ENCODE measurements at places on chromosomes 5 and 9.
A peak's percentile ranks its signal among the peaks of the same experiment; 100 is the strongest.

GRCh38 chr9:111516061-111516465 lies 8.9 kb upstream of the ZNF483 start:
- no peak for DNase-seq

- DNase-seq: no peak
Measured at GRCh38 chr9:110748251-110748893, 79.8 kb downstream of the MUSK start.

DNA sequence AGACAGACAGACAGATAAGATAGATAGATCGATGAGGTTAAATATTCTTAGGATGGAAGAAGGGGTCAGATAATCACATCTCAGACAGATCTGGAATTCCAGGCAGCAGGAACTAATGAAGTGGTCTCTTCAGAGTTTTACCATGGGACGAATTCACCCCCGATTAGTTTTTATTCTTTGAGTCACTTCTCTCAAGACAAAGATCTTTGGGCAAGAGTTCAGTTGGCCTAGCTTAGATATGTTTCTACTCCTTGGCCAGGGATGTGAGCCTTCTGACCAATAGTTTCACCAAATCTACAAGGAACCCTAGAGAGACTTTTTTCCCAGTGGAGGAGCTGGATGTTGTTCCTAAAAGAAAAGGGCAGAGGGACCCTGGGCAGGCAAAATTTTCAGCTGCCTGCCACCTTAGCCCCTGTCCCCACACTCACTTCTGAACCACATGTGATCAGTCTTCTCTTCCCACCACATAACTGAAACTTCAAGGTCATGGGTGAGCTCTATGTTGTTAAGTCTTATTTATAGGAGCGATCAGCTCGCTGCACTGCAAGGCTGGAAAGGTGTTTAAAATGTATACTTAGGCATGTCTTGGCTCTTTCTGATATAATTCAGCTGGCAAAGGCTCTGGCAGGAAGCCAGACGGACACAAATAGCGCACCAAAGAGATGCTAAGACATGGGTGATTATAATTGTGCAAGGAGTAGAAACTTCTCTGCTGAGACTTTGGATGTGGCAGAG lies 132.9 kb downstream of the PALM2AKAP2 start:
- DNase-seq: peak; percentile 4

- no peak for DNase-seq
Measured at GRCh38 chr9:114374936-114375335, 12.8 kb downstream of the AKNA start.

GRCh38 chr5:10250806-10251276 lies 761 bp downstream of the CCT5 start:
- no peak for DNase-seq

DNA sequence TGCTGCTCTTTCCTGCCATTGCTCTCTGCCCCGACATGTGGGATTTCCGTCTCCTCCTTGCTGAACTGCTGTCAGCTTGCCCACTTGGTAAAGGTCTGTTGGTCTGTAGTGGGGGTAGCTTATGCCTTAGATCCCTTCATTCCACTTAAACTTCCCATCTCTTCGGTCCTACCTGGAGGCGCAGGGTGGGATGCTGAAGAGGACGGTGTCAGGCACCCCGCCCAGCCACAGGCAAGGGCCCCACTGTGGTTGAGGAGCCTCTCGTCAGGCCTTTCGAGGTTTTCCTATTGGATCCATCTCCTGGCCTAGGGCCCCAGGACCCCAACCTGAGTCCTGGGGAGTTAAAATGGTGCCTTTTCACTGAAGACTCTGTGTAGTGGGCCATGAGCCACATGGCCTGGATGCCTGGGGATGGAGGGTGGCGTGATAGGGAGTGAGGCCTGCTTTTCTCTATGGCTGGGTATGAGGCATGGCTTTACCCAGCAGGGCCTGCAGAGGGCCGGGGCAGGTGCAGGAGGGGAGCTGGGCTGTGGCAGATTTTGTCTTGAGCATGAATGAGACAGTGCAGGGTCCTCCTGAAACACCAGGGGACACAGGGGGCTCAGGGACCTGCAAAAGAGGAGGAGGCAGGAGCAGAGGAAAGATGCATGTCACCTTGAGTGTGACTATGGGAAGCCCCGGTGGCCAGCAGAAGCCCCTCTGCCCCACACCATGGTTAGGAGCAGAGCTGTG lies 25.8 kb upstream of the RNF130 start:
- no peak for DNase-seq

DNA sequence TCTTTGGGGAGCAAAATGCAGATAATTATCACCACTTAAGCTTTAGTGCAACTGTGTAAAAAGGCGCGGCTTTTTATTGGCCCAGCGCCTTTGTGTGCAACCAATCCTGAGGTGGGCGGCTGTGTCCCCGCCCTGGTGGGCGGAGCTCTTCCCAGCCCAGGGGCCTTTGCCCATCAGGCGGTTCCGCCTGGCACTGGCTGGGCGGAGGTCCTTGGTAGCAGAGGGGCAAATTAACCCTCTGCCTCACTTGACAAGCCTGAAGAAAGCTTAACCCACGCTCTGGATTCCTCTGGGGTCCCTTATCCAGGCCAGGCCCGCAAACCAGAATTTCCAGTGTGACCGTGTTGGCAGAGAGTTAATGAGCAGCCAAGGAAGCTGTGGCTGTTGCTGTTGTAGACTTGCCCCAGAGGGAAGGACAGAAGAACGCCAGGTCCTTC lies 12.8 kb upstream of the NIPAL4 start:
- DNase-seq: no peak

GRCh38 chr5:61084658-61085057 lies 77.6 kb downstream of the SMIM15 start:
- no peak for DNase-seq

- DNase-seq: no peak
Measured at GRCh38 chr5:137264041-137264440, 235.1 kb downstream of the SPOCK1 start.

- no peak for DNase-seq
Measured at GRCh38 chr5:124576848-124577409, 169.5 kb downstream of the ZNF608 start.

- no peak for DNase-seq
Measured at GRCh38 chr5:34005211-34005610, 2.6 kb downstream of the AMACR start.

DNA sequence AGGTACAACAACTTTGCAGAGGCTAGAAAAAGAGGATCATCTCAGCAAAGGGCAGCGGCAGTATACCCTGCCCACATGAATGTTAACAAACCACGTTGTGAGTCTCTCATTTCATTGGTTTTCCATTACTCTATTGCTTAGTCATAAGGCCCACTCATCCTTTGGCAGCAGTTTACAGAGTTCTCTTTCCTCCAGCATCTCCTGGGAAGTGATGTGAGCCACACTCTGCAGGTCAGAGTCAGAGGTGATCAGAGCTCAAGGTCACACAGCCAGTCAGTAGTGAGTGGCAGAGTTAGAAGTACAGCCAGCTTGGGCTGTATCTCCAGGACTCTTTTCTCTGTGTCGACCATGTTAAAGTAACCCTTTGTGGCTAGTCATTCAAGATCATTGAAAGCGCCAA lies 599.6 kb upstream of the GRAMD2B start:
- no peak for DNase-seq

Measured in NCI-H446 (cell line).